Activated CD4-positive, alpha-beta T cell treated with anti-CD3 and anti-CD28 coated beads, Interleukin-2, amount 50 U/mL, for 1 hour (primary cell): ENCODE measurements at places on chromosomes 2 and 18.

DNA sequence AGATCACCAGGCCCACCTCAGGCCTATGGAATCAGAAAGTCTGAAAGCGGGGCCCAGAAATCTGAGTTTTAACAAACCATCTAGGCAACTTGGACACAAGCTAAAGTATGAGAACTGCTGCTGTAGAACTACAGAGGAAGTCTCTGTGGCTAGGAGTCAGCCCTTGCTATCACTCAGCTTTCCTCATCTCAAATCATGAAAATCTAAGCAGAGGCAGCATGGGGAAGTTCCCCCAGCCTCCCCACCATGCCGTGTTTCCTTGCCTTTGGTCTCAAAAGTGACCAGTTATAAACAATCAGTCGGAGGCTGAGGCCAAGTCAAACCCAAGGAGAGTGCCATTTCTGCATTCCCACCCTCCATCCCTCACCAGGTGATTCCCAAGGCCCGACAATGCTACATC is 404.7 kb downstream of the BCL11A start:
- DNase-seq: no peak

- no peak for DNase-seq
These were observed 48.8 kb downstream of the ALPK2 start for GRCh38 chr18:58580078-58580477.

- no peak for DNase-seq
These were observed 180.9 kb downstream of the BCL2 start for GRCh38 chr18:63138436-63139340.

- DNase-seq: no peak
These were observed 98.5 kb downstream of the MCFD2 start for GRCh38 chr2:46816846-46817726.

DNA sequence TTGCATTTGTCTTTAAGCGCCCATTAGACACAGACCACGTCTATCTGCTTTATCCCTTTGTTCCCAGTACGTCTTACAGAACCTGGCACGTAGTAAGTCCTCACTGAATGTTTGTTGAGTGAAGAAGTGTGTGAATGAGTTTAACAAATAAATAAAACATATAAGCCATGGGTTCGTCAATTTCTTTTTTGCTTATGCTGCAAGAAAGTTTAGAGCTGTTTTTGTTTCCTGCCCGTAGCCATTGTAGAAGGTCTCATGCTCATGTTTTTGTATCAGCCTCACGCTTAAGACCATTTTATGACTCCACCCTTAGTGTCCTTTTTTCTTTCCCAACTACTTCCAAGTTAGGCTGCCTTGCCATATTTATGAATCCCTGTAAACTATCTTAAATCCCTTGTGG is 2.5 kb downstream of the ADD2 start:
- no peak for DNase-seq

DNA sequence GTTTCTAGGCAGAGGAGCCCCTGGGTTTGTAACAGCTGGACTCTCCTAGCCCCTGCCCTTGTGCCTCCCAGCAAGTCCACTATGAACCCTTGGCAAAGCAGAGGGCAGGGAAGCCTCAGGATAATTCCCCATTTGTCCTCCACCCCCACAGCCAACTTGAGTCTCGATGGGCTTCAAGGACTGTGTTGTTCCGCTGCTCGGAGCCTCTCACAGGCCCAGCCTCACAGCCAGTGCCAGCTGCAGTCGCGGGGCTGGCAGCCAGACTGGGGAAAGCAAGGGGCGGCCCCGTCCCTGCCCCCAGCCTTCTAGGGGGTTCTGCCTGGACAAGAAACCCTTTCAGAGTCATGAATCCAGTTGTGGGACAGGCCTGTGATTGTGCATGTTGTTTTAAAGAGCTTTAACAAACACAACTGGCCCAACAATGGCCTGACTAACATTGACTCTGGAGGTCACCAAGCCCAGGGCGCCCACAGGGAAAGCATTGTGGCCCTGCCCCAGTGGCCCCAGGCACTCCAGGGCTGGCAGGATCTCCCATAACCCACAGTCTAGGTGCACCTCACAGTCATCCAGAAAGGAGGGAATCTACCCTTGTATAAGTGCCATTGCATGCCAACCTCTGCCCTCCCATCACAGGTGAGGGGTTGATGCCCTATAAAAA is 71.8 kb upstream of the DAPL1 start:
- no peak for DNase-seq

DNA sequence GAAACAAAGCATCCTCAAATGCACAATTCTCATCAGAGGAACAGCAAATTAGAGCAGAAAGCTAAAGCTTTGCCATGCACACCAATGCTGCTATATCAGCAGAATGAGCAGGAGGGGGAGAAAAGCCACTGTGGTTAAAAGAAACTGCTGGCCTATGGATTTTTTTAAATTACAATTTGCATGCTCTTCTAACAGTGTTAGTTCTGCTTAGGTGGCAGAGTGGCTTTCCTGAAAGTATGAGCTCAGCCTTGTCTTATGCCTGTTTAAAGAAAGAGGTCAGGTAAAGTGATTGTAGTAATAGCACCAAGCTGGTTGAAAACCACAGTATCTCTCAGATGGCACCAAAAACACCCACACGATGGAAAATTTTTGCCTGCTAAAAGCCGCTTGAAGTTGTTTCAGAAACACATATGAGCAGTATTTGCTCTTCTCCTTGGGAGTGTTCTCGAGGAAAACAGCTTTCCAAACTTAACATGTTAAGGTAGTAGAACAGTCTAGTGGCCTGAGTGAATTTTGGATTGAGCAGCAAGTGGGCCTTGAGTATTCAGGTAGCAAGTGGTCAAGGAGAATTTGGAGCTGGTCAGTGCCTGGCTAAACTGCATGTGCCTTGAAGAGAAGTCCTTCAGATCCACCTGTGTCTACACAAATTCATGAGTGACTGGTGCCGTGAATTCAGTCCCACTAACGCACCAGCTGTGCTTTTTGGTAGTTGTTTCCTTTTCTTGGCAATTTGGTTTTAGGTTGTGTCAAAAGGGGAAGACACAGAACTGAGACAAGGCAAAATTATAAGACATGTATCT is 19.6 kb upstream of the NDUFV2 start:
- no peak for DNase-seq

DNA sequence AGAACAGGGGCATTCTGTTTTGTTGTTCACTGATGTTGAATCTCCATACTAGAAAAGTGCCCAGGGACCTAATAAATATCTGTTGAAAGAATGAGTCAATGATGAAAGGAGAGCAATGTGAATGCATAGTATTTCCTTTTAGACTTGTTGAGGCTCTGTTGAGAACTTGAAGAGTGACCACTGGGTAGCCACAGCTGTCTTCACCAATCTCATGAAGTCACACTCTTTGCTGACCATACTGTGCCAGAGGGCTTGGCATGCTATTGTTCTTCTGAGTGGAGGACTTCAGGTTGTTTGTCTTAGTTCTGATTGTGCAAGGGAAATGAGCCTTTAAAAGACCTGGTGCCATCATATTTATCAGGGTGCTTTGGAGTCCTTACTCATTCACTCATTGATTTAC is 41.6 kb upstream of the NT5C1B start:
- no peak for DNase-seq

DNA sequence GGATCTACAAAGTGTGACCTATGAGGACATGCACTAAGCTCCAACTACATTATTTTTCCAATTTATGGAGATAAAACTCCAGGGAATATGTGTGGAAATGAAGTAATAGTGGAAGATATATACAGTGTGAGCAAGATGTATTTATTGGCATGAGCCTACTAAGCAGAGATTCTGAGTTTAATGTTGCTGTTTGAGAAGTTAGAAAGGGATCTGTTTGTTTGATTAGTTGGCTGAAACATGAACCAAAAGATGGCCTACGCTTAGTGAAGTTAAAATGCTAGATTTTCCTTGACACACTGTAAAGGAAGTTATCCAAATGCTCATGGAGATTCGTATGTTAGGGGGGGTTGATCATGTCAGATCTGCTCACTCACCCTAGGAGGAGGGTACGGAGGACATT is 621.7 kb downstream of the TMEM182 start:
- DNase-seq: no peak

DNA sequence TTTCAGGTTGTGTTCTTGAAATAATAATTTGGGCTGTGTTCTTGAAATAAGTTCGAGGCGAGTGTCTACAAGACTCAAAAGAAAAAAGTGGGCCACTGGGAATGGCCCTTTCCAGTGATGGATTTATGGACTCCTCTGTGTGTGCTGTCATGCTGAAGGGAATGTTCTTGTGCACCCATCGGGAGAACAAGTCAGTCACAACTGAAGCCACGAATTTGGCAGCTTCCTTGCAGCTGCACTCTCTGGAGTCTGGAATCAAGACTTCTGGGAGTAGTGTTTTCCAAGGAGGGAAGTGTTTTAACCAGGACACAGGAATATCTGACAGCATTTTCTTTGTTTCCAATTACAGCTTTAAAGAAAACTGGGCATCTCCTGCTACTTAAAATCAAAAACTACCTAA is 620 bp downstream of the SLC14A1 start:
- DNase-seq: no peak

- no peak for DNase-seq
These were observed 3.4 kb downstream of the OSR1 start for GRCh38 chr2:19355014-19355405.

DNA sequence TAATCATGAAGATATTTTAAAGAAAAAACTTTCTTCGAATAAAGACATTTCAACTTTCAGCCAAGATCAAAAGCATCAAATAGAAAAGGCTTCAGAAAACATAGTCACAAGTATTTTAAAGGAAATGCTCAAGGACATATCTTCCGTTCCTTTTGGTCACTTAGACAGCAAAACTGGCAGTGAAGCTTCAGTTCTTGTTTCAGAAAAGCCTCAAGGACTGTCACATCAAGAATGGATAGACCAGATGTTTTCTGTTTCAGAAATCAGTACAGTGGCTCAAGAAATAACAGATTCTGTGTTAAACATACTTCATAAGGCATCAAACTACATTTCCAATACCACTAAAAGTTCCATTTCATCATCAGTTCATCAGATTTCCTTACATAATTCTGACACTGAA is 51.8 kb downstream of the FSIP2 start:
- DNase-seq: no peak

DNA sequence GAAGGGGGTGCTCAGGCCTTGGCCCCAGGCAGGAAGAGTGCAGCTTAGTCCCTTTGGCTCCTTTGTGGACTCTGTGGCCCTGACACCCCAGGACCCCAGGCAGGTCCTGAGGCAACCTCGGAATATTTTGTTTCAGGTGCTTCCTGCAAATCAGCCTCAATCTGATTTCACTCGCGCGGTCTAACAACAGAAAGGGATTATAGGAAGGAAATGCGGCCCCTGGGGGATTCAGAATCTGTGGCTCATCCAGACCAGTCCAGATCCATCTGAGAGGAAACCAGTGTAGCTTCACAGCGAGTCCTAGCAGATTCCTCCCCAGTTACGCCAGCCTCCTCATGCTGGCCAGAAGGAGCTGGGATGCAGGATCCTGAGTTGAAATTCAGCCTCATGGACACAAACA is 59.5 kb upstream of the YWHAQ start:
- DNase-seq: no peak

DNA sequence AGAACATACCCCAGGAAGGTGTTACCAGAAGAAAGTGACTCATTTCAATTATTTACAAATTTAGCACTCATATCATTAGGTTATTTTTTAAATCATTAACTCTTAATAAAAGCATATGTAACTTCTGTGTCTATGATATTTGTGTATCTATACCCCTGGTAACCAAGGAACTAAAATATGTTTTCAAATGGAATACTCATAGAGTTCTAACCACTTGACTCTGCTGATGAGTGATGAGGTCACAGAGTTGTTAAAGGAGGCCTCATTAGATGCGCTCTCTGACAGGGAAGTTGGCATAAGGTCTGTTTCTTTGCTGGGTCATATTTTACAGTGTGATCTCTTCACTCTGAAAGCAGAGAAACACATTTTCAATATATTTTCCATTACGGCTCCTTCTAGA is 73.4 kb downstream of the CCDC150 start:
- no peak for DNase-seq

GRCh38 chr2:41595240-41595639 is 452.6 kb upstream of the PKDCC start:
- no peak for DNase-seq

- no peak for DNase-seq
These were observed 73.5 kb downstream of the MTCL1 start for GRCh38 chr18:8778824-8779223.

- no peak for DNase-seq
These were observed 10.1 kb downstream of the SLC9A4 start for GRCh38 chr2:102483086-102483485.

DNA sequence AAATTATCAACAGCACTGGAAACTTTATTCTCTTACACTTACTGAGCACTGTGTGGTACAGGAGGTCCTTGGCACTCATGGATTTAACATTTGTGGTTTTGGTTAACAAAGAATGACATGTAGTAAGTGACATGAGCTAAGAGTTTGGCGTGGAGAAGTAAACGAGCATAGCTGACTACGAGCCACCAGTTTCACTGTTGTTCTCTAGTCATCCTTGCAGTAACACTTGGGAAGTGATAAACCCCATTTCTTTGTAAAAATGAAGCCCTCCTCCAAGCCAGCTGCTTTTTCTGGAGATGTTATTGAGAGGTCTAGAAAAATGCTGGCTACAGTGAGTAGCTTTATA is 32.7 kb downstream of the QPCT start:
- DNase-seq: no peak

DNA sequence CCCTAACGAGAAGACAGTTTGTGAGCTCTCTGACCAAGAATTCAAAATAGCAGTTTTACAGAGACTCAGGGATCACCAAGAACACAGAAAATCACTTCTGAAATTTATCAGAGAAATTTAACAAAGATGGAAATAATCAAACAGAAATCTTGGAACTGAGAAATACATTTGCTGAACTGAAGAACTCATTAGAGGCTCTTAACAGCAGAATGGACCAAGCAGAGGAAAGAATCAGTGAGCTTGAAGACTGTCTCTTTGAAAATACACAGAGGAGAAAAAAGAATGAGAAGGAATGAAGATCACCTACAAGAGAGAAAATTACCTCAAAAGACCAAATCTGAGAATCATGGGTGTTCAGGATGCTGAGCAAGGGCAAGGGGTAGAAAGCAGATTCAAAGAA is 29.7 kb downstream of the ASB1 start:
- no peak for DNase-seq

- no peak for DNase-seq
These were observed 32.7 kb downstream of the AGFG1 start for GRCh38 chr2:227504700-227505099.

DNA sequence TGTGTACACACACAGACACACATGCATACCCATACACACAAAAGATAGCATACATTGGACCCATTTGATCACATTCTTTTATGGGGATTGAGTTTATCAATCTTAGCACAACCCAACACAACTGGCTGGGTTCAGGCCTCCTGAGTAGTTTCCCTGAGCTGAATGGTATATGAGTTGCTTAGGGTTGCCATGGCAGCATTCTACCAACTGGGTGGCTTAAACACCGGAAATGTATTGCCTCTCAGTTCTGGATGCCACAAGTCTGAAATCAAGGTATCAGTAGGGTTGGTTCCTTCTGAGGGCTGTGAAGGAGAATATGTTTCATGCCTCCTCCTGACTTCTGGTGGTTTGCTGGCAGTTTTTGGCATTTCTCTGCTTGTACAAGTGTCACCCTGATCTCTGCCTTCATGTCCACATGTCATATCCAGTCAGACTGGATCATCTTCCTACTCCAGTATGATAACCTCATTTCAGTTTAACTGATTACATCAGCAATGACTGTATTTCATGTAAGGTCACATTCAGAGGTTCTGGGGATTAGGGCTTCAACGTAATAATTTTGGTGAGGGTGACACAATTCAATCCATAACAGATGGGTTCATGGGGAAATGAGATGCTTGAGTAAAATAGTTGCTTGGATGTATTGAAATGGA is 212.7 kb downstream of the KCNE4 start:
- DNase-seq: no peak

- no peak for DNase-seq
These were observed 114.8 kb upstream of the PTPRM start for GRCh38 chr18:7452331-7452730.
